ENCODE measurements at places on chromosomes 6 and 20. TPM values are rescaled to one million over a fixed set of nuclear protein-coding genes. Genes with fewer than 3 reads are reported as not detected.

Gene FHL5
- total RNA-seq, result not detected

Gene CENPQ
- total RNA-seq, result 16.6 TPM

Gene HSPA12B
- total RNA-seq, result not detected

Gene ITPR3
- 42.6 TPM for total RNA-seq

Gene DEFB132
- not detected for total RNA-seq

Gene FERMT1
- total RNA-seq, result 0.27 TPM

Gene DEFB124
- total RNA-seq, result not detected

Gene CCN5
- total RNA-seq, result not detected

Gene KCNK5
- total RNA-seq, result 15.8 TPM

Gene MYH7B
- total RNA-seq, result 0.23 TPM

Gene SLC17A2
- total RNA-seq, result 0.07 TPM

Gene FAM217B
- total RNA-seq, result 25.6 TPM

Gene FRS3
- total RNA-seq, result 5.6 TPM

Gene RIPOR3
- total RNA-seq, result not detected

Gene MEI4
- not detected for total RNA-seq

Gene OR2B6
- not detected for total RNA-seq

Gene TTLL9
- not detected for total RNA-seq

Gene C20orf144
- 0.16 TPM for total RNA-seq

Gene THEMIS
- total RNA-seq, result 22.9 TPM

Gene VWA7
- total RNA-seq, result 1.4 TPM

Gene SEC23B
- total RNA-seq, result 119 TPM

Gene ZC2HC1B
- not detected for total RNA-seq

Gene CDYL
- total RNA-seq, result 33.7 TPM

Gene ADGRG6
- 0.26 TPM for total RNA-seq

Gene ADIG
- not detected for total RNA-seq

Gene TCP11
- not detected for total RNA-seq

Gene LAMA4
- 0.09 TPM for total RNA-seq

Gene RIPOR2
- 60.0 TPM for total RNA-seq

Gene C6orf58
- not detected for total RNA-seq

Gene RHAG
- total RNA-seq, result not detected

Gene HLA-DRA
- total RNA-seq, result 6.0 TPM

Gene LY86
- total RNA-seq, result 0.90 TPM

Gene SIRPA
- total RNA-seq, result 0.05 TPM

Gene BMP7
- total RNA-seq, result 0.41 TPM
